Activated CD4-positive, alpha-beta T cell treated with anti-CD3 and anti-CD28 coated beads, Interleukin-10, Interleukin-2, amounts not matched to agents 100 ng/mL and 50 ng/mL, durations not matched to agents 16 hours and 8 hours (primary cell): ENCODE measurements at places on chromosomes 2 and 18.

DNA sequence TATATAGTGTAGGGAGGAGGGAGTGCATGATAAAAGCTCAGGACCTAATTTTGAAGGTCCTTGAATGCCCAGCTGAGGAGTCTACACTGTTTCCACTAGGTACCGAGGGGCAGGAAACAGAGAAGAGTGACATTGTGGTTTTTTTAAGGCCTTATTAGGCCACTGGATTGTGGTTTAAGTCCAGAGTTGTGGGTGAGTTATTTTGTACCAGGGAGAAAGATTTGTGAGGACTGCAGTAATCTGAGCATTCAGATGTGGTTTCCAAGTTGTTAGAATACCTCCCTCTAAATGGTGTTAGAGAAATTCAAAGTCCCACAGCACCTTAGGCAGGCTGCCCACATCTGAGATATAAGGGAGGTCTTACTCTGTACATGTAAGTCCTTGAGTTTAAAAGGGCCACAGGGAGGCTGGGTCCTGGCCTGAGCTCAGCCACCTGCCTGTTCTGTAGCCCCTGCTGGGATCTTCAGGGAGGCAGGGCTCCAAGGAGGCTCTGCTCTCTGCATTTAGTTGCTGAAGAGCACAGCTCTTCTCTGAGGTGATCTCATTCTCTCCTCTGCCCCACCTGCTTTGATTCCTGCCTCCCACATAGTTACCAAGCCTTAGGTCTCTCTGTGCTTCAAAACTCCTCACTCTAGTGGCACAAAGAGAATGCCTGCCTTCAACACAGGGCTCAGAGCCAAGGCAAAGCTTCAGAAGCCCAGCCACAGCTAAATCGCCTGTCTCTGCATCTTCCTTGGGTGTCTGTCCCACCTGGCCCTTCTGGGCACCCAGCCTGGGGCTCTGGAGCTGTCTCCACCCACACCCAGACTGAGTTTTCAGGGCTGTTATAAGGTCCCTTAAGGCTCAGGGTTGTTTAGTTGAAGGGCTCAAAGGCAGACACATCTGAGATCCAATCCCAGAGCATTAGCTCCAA, 88.1 kb downstream of the VSNL1 start:
- no peak for DNase-seq

DNA sequence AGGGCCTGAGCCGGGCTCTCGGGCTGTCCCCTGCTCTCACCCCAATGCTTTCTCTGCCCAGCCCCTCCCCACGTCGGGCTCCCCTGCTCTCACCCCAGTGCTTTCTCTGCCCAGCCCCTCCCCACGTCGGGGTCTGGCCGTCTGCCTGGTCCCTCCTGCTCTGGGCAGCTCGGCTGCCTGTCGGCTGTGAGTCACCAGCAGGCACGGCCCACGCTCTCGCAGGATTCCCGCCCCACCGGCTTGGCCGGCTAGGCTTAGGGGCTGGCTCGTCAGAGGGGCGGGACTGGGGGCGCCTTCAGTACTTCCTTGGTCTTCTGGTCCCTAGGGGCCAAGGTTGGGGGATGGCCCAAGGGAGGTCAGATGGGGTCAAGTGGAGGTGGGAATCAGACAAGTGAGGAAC, 3.3 kb downstream of the BOK start:
- DNase-seq: no peak

- DNase-seq: peak; percentile 16
These were observed 145.1 kb downstream of the B3GNT2 start for GRCh38 chr2:62340994-62341484.

- DNase-seq: no peak
These were observed 24.4 kb downstream of the SPP2 start for GRCh38 chr2:234074751-234075517.

DNA sequence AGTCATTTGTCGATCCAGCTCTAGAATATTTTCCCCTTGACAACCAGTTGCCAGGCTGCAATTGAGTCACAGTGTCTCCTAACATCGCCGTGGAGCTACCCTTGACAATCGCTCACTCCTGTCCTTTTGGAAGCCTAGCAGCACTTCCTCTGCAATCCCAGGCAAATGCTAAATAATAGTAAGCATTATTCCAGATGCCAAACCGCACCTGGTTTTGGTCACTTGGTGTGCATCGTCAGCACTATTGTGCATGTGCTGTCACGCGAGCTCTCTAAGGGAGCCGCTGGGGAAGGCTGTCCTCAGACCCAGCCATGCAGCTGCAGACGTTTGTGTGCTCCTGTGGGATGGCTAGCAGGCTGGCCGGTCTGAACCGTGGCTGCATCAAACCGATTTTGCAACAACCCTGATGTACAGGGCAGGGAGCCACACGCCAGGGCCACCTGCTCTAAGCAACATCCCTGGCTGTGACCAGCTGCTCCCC, 549.5 kb upstream of the ID2 start:
- DNase-seq: no peak

GRCh38 chr2:88590998-88591613, 36.2 kb downstream of the EIF2AK3 start:
- DNase-seq: peak; percentile 67

GRCh38 chr2:79487399-79487798, 25.5 kb upstream of the CTNNA2 start:
- DNase-seq: no peak

DNA sequence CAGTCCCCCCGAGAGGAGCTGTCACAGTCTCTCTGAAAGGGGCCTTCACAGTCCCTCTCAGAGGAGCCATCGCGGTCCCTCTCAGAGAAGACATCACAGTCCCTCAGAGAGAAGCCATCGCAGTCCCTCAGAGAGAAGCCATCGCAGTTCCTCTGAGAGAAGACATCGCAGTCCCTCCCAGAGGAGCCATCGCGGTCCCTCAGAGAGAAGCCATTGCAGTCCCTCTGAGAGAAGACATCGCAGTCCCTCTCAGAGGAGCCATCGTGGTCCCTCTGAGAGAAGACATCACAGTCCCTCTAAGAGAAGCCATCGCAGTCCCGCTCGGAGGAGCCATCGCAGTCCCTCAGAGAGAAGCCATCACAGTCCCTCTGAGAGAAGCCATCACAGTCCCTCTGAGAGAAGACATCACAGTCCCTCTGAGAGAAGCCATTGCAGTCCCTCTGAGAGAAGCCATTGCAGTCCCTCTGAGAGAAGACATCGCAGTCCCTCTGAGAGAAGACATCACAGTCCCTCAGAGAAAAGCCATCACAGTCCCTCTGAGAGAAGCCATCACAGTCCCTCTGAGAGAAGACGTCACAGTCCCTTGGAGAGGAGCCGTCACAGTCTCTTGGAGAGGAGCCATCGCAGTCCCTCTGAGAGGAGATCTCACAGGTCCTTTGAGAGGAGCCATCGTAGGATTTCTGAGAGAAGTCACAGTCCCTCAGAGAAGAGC, 1.3 kb upstream of the ZNF512 start:
- DNase-seq: no peak

- DNase-seq: no peak
These were observed 80.3 kb downstream of the RTN4 start for GRCh38 chr2:54969940-54970338.

DNA sequence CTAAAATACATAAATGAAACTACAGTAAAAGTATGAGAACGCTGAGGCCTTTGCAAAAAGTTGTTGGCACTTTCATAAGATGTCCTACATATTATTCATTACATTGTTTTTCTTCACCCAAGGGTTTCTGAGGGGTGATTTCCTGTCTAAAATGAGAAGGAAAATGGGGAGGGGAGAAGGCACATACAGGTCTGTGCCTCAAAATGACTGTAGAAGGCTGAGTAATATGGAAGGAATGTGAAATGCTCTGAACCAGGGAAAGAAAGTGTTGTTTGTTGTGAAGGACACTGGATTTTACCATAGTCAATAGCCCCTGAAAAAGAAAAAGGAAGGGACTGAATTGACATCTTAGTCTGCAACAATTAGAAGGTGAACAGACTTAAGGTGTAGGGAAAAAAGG, 99.5 kb upstream of the RNF152 start:
- DNase-seq: no peak

DNA sequence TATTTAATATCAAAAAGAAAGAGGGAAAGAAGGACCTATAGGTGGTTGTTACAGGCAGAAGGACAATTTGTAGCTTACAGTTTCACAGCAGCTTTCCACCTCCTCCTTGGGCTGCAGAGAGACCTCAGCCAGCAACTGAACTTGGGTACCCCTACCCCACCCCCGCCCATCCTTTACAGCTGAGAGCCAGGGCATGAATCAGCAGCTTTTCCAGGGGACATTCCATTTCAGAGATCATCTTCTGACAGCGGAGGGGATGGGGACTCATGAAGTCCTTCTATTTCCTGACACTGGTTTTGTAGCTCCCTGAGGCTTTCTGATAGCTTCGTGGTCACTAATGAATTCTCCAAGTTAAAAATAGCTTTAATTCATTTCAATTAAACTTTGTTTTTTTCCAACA, 96.4 kb downstream of the ITGB1BP1 start:
- DNase-seq: no peak

DNA sequence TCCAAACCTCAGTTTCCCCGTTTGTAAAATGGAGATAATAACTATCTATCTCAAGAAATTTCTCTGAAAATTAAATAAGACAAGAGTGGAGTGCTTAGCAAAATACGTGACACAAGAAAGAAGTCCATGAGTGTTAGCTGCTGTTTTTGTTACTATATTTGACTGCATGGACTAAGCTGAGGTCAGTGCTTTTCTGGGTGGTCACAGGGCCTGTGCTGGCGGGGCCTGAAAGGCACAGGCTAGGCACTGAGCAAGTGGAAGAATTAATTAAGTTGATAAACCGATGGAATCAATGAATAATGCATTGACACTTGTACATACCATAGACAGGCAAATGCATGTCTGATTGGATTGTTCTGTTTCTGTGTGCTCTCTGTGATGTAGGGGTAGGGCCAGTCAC, 27.3 kb downstream of the RPL37A start:
- DNase-seq: no peak

DNA sequence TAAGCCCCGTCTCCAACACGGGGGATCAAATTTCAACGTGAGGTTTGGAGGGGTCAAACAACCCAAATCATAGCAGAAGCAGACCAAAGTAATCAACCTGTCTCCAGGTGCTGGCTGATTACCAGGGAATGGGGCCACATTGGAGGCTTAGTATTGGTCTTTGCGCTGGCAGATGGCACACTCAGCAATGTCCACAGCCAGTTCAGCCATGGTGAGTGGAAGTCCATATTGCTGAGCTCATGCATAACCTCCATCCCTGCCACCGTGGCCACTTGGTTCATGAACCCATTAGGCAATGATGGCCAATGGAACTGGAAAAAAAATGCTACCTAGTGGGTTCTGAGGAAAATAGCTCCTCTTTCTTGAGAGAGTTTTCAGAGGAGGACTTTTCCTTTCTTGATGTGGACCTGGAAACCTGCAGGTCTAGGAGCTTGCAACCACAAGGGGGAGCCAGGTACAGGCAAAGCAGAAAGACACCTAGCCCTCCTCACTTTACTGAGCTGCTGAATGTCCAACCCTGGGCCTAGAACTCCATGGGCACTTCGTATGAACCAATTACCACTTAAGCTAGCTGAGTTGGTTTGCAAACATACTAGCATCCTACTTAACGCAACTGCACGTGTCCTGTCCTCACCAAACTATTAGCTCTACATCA, 128.0 kb upstream of the GYPC start:
- DNase-seq: peak; percentile 63

DNA sequence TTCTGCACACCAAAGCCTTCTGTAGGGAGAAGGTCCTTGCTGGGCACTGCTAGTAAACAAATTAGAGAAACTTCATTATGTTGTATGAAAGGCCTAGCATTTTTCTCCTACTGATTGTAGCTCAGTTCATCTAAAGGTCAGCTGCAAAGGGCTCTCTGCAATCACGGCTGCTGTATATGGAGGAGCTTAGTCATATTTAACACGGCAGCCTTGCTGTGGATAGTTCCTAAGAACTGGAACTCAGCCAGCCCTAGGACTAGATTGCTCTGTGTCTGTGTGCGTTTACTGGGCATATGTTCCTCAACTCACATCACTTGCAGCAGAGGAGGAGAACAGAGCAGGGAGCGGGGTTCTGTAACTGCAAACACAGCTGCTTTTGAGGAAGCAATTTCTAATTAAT, 1103.9 kb upstream of the KLHL29 start:
- no peak for DNase-seq

DNA sequence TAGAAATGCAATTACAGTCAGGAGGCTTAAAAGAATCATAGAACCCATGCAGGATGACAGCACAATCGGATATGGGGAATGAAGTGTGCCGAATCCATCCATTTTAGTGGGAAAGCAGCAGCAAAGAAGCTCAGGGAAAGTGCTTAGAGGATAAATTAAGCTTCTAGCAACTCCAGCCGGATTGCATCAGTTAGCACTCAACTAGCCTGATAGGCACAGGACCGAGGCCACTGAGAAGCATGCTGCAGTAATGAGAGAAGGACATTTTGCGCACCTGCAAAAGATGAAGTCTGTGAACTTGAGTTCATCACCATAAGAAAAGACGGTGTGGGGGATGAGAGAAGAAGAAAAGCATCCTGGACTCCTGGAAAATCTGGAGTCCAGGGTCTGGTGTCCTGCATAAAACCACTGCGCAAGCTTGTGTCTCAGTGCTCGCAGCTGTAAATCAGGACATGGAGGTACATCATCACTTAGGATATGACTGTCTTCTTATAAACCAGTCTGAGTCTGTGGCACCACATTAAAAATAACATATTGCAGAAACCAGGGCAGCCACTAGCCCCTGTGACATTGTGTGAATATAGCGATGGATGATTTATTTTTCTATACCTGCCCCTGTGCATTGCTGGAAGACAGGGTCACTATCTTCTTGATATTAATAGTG, 665.5 kb upstream of the SOX11 start:
- no peak for DNase-seq

DNA sequence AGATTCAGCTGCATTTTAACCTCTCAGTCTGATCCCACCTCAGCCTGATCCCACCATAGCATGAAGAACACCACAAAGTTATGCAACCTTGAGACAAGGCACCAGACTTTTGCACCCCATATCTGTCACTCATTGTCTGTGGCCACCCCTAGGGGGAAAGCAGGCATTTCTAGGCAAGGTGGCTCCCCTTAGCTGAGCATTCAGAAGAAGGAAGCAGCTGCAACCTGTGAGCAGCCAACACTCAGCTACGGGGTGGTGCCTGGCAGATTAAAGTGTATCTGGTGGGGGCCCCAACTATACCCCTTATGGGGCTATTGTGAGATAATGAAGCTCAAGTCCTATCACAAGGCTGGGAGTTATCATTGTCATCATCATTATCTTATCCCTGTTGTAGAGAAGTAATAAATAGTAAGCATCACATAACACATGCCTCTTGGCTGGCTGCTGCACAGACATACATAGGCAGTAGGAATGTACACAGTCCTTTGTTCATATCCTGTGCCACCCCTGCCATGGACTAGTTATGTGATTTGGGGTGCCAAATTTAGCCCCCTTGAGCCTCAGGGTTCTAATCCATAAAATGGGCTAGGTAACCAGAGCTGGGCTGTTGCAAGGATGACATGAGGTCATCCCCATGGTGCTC, 20.6 kb upstream of the TMEM163 start:
- no peak for DNase-seq

- peak; percentile 72 for DNase-seq
These were observed 245.3 kb downstream of the STK39 start for GRCh38 chr2:168002021-168002553.

DNA sequence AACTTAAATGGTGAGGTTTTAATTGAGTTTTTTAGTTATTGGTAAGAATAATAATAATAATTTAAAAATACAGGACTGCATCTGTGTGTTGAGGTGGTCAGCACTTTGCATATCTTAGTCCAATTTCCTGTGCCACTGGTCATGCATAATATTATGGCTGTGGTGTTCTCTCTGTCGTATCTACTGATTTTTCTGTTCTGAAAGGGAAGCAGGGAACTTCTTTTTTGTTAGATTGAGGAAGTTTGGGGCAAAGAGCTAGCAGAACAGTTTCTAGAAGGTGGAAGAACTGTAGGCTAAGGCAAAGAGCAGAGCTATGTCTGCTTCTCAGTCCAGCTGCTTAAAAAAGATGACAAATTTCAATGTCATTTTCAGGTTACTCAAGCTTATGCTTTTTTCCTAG, 74.3 kb downstream of the XRCC5 start:
- DNase-seq: no peak

GRCh38 chr18:22229456-22230124, 60.2 kb downstream of the GATA6 start:
- no peak for DNase-seq
